ENCODE measurements at places on chromosomes 3 and 15.

DNA sequence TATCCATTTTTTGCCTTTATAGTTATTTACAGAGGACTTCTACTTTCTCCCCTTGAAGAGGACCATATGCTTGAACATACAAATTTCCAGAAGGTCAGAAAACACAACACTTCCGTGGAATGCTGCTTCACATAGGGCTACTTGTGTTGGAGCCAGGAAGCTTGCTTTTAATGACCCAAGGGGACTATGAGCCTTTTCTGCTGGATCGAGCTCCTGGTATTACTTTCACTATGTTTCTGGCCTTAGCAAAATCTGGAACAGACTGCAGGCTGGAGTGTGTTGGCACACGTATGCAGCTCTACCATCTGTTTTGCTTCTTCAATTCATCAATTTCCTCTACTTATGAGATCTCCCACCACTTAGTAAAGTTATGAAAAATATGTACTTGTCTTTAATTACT, 69.3 kb upstream of the CBLB start:
- peak; percentile 14 for DNase-seq

GRCh38 chr3:16739541-16740105, 134.4 kb upstream of the DAZL start:
- no peak for DNase-seq

DNA sequence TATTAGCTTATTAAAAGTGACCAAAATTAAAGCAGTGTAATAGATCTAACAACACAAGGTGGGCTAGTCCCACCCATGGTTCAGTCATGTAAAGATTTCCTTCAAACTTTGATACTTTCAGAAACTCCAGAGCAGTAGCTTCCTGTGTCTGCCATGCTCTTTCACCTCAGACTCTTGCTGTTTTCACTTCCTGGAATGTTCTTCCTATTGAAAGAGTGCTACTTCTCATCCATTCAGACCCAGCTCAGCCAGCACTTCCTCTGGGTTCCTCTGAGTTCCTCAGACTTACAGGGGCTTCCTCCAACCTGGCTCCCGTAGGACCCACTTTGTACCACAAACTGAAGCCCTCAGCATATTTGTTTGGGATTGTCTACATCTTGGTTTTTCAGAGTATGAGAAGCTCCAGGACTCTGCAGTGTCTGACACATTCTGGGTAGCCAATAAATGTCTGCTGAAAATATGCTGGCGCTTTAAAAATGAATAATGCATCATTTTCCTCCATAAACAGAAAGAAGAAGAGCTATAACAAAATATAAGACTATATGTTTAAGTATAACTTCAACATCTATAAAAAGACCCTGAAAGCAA, 18.0 kb downstream of the NCEH1 start:
- no peak for DNase-seq

DNA sequence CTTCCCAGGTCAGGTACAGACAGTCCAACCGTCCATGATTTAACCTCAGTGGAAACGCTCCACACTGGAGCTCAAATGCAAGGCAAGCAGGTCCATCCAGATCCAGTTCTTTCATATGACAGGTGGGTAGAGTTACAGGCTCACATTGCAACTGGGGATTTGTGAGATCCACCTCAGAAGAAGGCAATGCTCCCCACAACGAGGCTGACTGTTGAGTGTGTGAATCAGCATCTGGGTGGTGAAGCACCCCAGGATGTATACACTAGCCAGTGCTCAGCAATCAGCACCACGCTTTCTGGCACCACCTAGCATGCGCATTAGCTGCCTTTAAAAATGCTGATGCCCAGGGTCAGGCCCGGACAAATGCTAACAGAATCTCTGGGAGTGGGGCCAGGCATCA, 343.5 kb upstream of the ICE2 start:
- no peak for DNase-seq

GRCh38 chr3:98376631-98377030, 13.8 kb upstream of the OR5K3 start:
- no peak for DNase-seq

GRCh38 chr15:33844186-33844585, 124.1 kb upstream of the CHRM5 start:
- DNase-seq: no peak

- DNase-seq: peak; percentile 31
These were observed 12.3 kb downstream of the CDIN1 start for GRCh38 chr15:36591536-36592411.

- DNase-seq: no peak
These were observed 20.9 kb upstream of the LDHAL6B start for GRCh38 chr15:59185725-59186124.

DNA sequence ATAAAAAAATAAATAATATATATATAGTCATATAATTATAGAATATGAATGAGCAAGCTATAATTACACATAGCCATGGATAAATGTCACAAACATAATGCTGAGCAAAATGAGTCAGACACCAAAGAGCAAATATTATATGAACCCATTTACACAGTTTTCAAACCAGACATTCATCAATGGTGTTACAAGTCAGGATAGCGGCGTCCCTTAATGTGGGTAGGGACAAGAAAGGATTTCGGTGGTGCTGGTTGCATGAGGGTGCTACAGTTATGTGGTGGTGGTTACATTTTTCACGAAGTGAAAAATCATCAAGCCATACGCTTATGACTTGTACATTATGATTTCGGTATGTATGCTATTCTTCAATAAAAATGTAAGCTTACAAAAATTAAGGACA, 100.5 kb downstream of the HMG20A start:
- DNase-seq: no peak

GRCh38 chr3:4978204-4978965, 852 bp upstream of the BHLHE40 start:
- DNase-seq: peak; percentile 99

DNA sequence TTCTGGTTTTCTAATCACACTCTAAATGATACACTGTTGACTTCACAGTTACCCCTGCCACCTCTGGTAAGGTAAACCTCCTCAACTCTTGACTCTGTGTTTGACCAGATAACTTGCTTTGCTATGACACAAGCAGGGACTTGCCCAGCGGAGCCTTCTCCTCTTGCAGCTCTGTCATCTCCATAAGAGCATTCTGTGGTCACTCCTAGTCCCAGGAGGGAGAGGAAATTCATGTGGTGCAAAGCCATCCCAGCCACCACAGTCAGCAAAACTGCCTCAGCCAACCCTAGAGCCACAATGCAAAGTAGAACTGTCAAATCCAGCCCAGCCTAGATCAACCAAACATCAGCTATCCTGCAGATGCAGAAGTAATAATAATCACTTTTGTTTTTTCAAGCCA, 144.7 kb upstream of the GADL1 start:
- DNase-seq: peak; percentile 47

GRCh38 chr3:143083781-143084180, 35.8 kb upstream of the CHST2 start:
- DNase-seq: no peak

DNA sequence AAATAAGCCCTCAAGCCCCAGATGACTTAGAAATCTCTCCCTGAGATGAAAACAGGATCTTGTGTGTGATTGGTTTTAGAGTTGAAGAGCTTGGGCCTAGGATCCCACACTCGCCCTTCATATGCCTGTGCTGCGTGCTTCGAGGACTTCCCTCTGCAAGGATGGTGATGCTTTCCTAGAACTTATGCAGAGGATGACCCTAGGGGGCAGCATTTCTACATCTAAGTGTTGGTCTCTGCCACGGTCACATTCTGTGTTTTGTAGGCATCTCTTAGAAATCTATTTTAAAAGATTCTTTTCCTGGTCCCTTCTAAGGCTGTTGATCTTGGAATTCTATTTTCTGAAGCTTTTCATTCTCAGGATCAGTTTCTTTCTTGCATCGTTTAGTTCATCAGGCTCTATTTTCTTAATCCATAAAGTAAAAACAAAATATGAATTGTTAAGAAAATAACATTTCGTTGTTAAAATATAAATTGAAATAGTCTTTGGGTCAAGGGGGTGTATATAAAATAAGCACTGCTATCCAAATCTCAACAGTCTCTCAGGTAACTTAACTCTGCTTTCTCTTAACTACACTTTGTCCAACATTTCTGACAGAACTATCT, 45.7 kb downstream of the WDR76 start:
- DNase-seq: peak; percentile 67

GRCh38 chr3:110504901-110505300, 566.7 kb upstream of the NECTIN3 start:
- no peak for DNase-seq
